ENCODE measurements at places on chromosomes 7 and 10.

DNA sequence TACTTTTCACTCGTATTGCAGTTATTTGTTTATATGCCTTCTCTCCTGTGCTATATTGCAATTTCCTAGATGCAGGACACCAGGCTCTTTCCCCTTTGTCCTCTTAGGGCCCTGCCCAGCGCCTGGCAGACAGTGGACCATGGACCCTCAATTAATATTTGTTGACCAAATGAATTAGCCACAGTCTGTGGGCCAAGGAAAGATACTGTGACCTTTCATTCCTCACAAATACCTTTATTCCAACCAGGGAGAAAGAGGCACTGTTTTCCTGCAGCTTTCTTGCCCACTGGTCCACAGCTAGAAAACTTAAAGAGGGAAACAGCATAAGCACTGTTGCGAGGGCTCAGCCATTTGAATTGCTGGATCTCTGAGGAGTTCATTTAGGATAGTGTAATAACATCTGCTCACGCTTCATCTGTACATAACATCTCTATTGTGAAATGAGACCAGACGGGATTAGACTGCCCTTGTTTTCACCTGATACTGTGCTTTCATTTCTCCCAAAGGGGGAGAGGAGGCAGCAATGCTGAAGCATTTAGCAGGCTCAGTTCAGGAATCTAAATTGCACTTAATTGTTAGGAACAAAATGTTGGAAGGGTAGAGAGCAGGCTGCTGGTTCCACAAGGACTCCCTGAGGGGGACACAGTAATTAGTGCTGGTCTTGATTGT is 46.7 kb downstream of the TNS3 start:
- no peak for DNase-seq

DNA sequence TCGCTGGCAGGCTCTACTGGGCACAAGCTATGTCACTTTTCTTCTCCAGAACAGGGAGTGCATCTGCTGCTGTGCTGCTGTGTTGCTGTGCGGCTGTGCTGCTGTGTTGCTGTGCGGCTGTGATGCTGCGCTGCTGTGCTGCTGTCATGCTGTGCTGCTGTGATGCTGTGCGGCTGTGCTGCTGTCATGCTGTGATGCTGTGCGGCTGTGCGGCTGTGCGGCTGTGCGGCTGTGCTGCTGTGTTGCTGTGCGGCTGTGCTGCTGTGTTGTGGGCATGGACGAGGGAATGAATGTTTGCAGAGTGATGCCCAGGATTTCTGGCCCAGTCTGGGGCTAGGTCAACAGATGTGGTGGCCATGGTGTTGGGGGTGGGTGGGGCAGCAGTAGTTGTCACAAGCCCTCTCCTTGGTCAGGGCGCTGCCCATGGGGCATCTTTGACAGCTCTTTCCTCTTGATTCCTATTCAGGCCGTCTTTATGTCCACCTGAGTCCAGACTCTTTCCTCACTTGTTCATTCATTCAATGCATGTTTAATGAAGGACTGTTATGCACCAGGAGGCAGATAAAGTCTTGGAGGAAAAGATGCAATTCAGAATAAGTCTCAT is 55.6 kb downstream of the C10orf120 start:
- no peak for DNase-seq

DNA sequence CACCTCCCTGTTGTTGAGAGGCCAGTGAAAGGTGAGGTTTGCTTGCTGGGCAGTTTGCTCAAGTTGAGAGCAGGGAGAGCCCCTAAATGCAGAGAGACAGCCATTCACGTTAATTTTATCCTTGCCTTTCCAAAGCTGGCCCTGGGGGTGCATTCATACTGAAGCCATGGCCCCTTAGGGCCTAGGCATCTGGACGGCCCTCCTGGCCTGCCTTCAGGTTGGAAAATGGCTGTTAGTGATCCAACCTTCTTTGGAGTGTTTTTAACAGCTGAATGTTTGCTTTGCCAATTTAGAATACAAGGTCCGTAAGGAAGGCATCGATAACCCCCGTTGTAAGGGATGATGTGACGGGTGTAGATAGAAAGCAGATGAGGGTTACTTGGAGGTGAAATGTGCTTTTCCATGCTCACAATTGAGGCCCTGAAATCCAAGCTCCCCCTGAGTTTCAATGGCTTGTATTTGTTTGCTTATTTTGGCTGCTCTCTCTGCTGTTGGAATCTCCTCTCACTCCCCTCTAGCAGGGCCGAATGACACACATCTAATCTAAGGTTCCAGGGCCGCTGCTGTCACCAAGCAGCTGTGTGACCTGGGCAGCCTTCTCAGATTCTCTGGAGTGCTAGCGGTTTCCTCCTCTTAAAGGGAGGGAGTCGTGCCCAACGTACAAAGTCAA is 171.6 kb upstream of the MKI67 start:
- DNase-seq, result no peak

GRCh38 chr7:108838198-108838597 is 268.5 kb downstream of the DNAJB9 start:
- DNase-seq, result no peak

DNA sequence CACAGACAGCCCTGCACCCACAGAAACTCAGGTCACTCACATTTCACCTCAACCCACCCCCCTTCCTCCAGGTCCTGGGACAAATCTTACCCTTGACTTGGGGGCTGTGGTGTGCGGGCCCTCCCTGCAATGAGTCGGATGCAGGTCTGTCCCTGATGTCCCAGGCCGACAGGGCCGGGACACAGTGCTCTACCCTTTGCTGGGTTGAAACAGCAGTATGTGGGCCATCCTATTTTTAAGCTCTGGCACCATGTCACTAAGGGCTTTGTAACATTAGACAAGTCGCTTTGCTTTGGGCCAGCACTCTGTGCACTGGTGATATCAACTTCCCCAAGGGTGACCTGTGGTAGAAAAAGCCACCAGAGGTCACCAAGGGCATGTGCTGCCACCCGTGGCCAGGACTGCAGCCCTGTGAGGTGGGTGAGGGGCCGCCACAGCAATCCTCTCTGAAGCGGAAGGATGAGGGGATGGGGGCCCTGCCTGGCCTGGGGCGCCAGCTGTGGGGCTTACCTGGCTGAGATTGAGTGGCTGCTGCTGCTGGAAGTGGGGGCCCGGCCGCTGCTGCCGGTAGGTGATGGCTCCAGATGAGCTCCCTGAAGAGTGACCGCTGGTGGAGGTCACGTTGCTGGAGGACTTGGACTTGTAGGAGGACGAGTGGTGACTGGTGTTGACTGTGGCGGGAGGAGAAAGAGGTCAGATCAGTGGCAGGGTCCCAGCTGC is 51.3 kb downstream of the CLEC2L start:
- no peak for DNase-seq

DNA sequence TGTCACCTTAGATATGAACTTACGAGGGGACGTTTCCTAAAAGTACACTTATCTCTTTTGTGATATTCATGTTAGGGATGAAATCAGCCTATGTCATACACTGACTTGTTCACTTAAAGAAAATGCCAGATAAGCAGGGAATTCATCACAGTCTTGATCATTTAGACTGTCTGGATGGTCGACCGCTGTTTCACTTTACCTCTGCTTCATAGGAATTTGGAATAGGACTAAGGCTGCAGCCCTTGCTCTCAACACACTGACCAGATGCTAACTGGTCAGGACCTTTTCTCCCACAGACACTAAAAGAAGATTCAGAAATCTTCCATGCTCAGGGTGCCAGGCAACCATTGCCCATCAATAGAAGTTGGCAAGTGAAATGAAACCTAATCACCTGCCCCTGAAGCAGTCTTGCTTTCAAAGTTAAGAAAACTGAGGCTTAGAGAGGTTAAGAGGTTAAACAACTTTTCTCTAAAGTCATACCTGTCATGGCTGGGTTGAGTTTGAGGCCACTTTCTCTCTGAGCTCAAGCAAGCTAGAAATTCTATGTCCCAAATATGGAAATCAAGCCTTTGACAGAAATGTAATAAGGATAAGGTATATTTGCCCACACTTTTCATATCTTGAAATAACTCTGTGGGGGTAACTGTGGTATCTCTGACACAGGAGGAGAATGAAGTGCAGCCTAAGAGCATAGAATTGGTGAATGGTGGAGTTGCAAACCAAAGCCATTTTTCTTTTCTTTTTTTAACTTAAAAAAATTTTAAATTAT is 77.1 kb downstream of the MAP3K8 start:
- DNase-seq, result no peak

GRCh38 chr7:42070068-42070467 is 166.9 kb downstream of the GLI3 start:
- DNase-seq, result no peak

- DNase-seq, result no peak
Measured at GRCh38 chr7:124397134-124397533, 364.3 kb upstream of the TMEM229A start.

DNA sequence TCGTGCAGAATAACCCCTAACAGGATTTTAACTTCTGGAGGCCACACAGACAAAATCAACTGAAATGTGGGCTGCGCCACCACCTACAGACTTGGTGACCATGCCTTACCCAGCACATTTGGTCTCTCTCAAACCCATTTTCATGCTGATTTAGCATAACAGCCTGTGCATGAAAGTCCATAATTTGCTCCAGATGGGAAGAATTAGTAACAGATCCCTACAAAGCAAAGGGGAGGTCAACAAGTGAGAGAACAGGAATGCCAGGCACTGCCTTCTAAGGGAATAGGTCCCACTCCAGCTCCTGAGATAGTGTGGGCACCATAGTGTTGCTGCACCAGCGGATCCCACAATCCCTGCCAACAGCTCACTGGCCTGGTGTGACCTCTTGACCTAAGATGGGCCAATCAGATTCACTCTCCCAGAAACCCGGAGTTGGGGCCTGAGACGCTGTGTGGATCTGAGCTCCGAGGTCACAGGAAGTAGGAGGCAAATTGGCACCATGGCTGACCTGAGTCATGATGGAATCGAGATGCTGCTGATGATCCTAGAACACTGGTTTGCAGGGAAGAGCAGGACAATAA is 32.4 kb downstream of the SLIT1 start:
- no peak for DNase-seq

DNA sequence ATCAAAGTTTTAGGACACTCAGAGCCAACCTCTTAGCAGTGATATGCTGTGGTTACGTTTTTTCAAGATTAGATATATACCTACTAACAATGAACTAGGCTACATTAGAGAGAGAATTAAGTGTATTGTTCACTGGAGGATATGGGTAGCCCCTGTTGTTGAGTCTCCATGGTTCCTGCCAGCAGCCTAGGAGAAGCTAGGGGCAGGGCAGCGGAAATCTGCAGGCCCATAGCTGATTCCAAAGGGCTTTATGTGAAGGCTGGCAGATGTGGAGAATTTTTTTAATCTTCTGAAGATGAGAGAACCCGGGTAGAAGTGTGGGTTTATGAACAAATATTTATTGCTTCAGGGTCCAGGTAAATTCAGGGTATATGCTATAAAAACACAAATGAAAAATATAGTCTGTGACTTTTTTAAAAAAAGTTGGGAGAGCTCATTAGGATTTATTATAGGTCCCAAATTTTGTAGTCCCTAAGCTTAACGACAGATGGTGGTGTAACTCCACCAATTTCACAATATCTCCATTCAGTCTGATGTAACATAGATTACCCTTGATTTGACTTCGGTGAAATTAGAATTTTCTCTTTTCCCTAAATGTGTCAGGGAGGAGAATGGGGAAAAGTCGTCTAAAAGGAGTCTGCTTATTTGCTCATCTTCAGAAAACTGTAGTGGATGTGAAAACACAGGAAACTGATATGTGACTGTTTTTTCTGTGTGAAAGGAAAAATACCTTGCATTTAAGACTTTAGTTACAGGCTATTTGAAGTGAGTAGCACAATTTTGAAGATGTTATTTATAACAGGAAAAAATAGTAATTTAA is 163.0 kb upstream of the PPP1R3A start:
- DNase-seq, result peak; percentile 18

DNA sequence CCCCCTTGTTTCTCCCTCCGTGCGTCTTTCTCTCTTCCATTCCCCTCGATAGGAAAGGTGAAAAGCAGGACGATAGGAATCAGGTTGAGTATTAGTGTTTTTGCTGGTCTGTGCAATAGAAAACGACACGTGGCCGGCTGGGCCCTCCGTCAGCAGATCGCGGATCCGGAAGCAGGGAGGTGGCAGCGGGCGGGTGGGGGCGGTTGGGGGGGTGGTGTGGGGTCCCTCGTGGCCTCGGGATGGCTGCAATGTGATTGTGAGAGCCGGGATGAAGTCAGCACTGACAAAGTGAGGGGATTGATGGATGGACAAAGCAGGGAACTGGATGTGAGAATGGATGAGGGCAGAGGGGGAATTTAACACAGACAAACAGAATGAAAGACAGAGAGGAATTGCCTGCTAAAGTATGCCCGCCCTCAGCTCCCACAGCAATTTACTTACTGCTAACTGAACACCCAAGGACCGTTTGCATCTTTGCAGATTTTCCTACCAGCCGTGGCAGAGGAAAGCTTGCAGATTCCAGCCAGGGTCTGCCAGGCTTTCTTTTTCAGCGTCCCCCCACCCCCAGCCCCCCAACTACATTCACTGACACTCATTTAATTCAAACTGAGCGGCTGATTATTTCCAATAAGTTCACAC is 280.9 kb downstream of the LRMDA start:
- no peak for DNase-seq

GRCh38 chr10:90192825-90193224 is 491.4 kb downstream of the KIF20B start:
- DNase-seq, result no peak

DNA sequence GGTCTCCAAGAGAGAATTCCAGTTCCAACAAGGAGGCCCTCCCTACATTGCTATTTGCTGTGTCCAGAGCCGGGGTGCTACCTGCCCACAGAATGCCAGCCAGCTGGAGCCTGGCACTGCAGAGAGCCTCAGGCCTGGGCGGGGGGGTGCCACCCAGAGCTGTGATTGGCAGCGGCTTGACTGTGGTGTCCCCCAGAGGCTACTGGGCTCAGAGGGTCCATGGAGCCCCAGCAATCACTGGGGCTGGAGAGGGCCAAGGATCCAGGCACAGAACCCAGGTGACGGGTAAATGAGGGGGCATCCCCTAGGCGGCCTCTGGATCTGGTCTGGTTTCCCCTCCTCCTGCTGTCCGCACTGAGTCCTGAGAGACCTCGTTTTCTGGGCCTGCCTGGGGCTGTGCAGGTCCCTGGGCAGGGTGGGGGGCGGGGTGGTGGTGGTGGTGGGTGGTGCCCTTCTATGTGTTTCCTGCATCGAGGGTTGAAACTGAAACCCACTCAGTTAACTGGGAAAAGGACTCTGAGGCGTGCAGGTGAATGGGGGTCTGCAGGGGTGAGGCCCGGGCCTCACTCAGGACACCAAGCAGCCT is 12.6 kb downstream of the DPYSL4 start:
- DNase-seq, result no peak

- no peak for DNase-seq
Measured at GRCh38 chr10:34319197-34319846, 495.8 kb downstream of the PARD3 start.
